ENCODE measurements at places on chromosomes 5 and 9.
A peak's percentile ranks its signal among the peaks of the same experiment; 100 is the strongest.

- DNase-seq = no peak
These were observed 46.9 kb downstream of the RAB14 start for GRCh38 chr9:121154782-121155181.

DNA sequence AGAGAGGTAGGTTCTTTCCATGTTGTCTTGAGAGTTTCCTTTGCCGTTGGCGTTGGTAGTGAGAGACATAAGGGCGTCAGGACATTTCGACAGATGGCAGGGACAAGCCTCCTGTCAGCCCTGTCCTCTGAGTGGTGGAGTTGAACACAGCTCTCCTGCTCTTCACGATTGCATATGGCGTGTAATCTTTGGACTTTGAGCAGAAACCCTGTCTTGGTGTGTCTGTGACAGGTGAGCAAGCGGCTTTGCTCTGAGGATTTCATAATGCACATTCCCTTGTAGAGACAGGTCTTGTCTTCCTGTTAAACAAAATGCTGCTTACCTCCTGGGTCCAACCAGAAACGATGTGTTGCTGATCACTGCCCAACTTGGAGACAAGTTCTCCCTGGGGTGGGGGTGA, 146.5 kb downstream of the NXNL2 start:
- no peak for DNase-seq

GRCh38 chr5:159444441-159445082, 114.3 kb upstream of the IL12B start:
- DNase-seq = no peak

- DNase-seq = no peak
These were observed 65.1 kb downstream of the GNA14 start for GRCh38 chr9:77582961-77583576.

DNA sequence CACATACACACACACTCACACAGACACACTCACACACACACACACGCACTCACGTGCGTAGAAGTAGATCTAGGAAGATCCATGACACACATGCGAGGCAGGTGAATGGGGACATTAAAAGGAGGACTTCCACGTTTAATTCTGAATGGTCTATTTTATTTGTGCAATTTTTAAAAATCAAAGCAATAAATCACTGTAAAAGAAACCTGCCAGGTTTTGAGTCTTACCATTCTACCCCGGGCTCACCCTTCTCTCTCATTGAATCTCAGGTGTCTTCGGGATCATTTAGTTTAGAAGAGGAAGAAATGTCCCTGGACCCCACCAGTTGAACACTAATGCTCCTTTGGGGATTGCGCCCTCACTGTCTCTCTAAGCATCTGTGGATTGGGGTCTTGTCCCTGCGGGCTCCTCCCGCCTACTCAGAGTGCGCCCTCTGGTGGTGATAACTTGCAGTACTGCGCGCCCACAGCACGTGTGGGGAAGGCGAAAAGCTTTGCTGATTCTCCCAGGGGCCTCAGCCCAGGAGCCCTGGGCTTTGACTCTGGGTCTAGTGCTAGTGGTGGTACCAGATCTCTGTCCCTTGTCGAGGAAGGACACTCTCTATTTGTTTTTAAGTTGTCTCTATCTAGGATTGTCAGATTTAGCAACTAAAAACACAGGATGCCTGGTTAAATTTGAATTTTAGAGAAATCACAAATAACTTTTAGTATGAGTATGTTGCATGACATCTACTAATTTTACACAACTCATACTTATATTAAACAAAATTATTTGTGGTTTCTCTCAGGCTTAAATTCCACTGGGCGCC, 34.8 kb downstream of the BOD1 start:
- DNase-seq = no peak

DNA sequence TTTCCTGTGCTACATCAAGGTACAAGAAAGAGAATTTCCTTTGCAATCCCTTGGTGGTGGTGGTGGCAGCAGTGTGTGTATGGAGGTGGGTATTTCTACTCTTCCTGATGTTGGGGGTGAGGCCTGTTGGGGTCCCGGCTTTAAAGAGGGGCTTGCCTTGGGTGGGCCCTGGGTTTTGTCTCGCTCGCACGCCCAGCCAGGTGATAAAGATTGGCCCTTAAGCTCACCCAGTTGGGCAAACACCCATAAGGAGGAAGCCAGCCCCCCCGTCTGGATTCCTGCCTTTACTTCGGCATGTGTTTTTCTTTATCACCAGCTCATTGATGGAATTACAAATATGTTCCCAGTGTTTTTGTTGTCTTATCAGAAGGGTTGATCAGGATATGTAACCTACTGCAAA, 16.0 kb upstream of the SARDH start:
- no peak for DNase-seq

- DNase-seq = peak; percentile 57
These were observed 6.9 kb downstream of the FGD3 start for GRCh38 chr9:92954049-92954861.

DNA sequence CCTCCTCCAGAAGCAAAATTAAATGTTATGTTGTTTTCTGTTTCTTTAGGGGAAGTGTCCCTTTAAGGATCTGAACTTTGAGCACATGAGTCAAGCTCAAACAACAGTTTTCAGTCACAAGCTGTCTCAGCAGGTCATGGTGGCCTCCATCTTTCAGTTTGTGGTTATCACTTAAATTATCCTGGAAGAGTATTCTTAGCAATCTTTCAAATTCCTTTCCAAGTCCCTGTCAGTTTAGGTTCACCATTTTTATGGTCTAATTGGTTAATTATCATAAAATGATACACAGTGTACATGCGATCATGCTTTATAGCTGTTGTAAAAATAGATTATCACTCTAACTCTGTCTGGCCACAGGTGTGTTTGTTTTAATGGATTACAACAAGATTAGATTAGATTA, 43.1 kb upstream of the SELENOP start:
- no peak for DNase-seq

GRCh38 chr5:93305984-93306383, 275.0 kb downstream of the NR2F1-AS1 start:
- no peak for DNase-seq

Measured in central memory CD8-positive, alpha-beta T cell (primary cell).